ENCODE measurements at places on chromosomes 16 and 17.

GRCh38 chr17:54947396-54947795 lies 21.1 kb downstream of the COX11 start:
- DNase-seq, result no peak

DNA sequence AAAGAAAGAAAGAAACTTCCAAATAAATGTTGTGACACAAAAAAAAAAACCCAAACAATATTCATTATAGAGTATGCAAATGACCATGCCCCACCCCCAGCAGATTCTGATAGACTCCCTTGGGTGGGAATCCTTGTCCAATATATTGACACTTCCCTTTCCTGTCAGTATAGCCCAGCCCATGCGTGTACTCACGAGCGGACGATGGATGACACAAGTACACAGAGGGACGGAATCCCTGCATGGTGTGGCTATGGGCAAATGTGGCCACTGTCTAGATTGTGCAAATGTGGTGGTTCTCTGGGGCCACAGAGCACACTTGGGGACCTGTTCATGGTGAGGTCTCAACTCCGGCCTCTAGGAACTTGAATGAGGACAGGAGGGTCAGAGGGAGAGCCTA lies 3.1 kb downstream of the RAB37 start:
- no peak for DNase-seq

DNA sequence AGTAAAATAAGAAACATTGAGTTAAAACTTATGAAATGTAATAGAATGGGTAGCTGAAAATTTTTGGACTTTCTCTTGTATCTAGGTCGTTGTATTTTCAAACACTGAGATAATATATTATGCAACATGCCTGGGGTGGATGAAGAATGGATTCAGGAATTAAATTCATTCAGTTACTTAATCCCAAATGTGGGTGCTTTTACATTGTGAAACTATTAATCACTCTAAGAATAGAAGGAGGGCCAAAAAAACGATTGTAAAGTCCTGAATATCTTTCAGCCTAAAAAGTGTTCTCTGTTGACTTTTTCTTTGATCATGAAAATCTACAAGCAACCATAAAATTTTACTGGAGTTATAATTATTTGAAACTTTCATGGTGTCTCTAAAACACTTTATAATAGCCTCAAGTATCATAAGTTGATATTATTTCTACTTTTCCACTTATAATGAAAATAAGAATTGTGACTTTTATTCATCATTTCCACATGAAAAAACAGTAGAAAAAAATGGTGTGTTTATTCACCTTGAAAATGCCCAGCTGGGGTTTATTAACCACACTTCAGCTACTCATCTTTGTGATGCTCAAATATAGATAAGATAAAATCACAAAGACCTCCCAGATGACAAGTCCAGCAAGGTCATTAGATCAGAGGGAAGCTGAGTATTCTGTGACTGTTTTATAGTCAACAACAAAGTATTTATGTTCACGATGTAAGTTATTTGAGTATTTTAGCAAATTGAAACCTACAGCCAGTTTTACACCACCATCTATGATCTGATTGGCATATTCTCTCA lies 619.9 kb upstream of the SOX9 start:
- DNase-seq, result no peak

DNA sequence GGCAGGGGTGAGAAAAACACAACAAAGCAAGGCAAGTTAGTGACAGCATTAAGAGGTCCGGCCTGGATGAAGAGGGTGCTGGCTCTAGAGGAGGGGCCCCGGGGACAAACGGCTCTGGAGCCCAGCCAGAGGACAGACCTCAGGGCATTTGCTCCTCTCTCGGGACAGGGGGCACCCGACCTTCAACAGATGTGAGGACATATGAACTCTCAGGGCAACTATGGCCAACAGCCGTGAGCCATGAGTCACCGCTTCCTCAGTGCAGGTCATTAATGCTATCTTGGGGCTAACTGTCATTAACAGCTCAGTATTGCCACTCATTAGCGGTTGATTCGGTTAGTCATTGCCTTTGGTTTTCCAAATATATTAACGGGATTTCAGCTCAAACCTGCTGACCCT lies 9.7 kb upstream of the ARL5C start:
- DNase-seq, result no peak

- DNase-seq, result no peak
These were observed 49.5 kb downstream of the BMERB1 start for GRCh38 chr16:15483857-15484256.

DNA sequence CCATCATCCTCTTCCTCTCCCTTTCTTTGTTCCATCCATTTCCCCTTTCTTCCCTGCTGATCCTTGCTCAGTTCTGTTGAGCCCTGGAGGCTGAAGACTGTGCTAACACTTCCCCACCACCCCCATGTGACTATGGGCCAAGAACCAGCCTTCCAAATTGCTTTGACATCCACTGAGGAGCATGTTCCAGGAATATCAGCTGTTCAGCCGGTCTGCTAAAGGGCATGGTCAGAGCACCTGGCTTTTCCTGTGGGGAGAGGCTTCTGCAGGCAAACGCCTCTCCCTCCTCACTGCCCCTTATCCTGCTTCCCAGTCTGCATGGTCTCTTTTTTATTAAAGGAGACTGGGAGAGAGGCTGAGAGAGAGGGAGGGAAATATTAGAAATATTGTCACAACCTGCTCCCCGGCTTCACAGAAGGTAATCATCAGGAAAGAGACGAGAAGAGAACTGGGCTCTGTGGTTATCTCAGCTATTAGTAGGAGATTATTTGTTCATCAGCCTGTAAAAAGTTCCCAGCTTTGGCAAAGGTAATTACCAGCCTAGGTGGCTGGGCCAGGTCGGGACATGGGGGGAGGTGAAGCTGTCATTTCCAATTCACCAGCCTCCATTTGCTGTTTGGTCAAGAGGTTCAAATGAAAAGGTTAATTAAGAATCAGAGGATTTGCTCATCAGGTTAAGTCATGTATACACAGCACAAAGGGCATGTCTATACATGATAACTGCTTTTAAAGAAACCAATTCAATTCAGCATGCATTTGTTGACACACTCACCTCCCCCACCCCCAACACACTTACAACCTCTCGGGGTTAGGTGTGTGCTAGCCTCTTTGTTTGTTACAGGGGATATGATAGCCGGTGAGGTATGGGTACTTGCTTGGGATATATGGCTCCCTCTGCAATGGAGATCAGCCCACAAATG lies 83.7 kb upstream of the CRHR1 start:
- DNase-seq, result no peak

- DNase-seq, result peak; percentile 63
These were observed 27.0 kb upstream of the MMD start for GRCh38 chr17:55448681-55449080.

- no peak for DNase-seq
These were observed 123.1 kb upstream of the MAF start for GRCh38 chr16:79723583-79724168.

- DNase-seq, result no peak
These were observed 21.1 kb downstream of the NPTX1 start for GRCh38 chr17:80455336-80455710.

- DNase-seq, result peak; percentile 65
These were observed 1.3 kb upstream of the RAB40C start for GRCh38 chr16:588639-588888.

DNA sequence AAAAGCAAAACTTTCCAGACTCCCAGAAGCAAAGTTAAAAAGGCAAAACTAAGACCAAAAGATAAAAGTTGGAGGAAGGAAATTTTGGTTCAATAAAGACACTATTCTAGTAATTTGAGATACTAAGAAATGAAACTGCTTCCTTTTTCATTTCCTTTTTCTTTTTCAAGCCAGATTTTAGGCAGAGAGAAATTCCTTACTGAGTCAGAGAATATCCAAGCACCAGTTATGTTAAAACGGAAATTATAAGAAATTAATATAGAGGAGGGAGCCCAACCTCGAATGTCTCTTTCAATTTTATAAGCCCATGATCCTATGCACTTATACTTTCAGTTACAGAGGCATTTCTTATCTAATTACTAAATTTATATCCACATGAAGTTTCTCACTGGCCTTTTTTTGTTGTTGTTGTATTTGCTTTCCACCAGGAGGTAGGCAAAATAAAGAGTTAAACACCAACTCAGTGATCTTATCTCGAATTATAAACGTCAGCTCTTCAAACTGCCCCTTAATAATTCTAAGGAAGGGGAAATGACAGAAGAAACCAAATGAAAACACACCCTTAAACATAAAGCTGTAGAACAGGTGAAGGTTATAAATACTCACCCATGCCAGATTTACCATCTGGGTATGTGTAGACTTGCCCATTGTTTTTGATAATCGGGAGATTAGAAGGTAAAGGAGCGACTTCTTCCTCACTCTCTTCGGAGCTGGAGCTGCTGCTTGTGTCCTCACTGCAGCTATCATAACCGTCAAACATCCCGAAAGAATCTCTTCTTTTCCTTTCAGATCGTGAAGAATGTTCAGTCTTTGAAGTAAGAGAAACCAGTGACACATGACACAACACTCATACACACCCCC lies 35.2 kb downstream of the MBTD1 start:
- DNase-seq, result no peak

DNA sequence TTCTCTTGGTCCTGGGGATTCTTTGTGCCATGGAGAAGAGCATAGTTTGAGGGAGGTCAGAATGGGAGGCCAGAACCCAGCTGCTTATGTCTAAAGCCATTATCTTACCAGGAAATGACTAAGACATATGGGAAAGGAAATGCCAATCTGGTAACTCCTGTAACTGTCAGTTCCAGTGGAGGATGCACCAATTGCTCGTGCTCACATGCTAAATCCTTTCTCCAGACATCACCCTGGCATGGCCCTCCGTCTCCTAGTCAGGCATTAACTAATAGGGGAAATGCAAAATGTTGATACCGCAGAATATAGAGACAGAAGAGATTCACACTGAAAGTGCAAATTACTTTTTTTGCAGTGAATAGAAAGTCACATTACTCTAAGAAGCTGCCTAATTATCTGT lies 255.6 kb upstream of the HSBP1 start:
- DNase-seq, result no peak

Measured in astrocyte of the spinal cord (primary cell).